ENCODE measurements at places on chromosomes 11 and 22. TPM values are rescaled to one million over a fixed set of nuclear protein-coding genes. Genes with fewer than 3 reads are reported as not detected.

FDX1 gene
- total RNA-seq, result 10.8 TPM

EI24 gene
- total RNA-seq, result 153 TPM

PKP3 gene
- total RNA-seq, result 1.3 TPM

APOBEC3G gene
- total RNA-seq, result 7.4 TPM

EHF gene
- 0.18 TPM for total RNA-seq

CASP5 gene
- not detected for total RNA-seq

PTPN5 gene
- total RNA-seq, result not detected

C22orf31 gene
- not detected for total RNA-seq

TUB gene
- 19.2 TPM for total RNA-seq

TSPAN32 gene
- total RNA-seq, result 0.33 TPM

MUC5AC gene
- under 0.01 TPM for total RNA-seq

C11orf97 gene
- not detected for total RNA-seq

APLNR gene
- not detected for total RNA-seq

SYT7 gene
- total RNA-seq, result 7.0 TPM

GDPD4 gene
- not detected for total RNA-seq

OVCH2 gene
- not detected for total RNA-seq

ATG13 gene
- 58.8 TPM for total RNA-seq

F2 gene
- not detected for total RNA-seq

SPTBN2 gene
- total RNA-seq, result 0.27 TPM

USP28 gene
- total RNA-seq, result 11.0 TPM

CLMP gene
- 235 TPM for total RNA-seq

LMNTD2 gene
- total RNA-seq, result not detected

ME3 gene
- 56.9 TPM for total RNA-seq

TTC28 gene
- total RNA-seq, result 55.8 TPM

LUZP2 gene
- total RNA-seq, result 0.74 TPM

FOLR3 gene
- not detected for total RNA-seq

TSSK2 gene
- not detected for total RNA-seq

BTG4 gene
- not detected for total RNA-seq

LRP4 gene
- total RNA-seq, result 4.7 TPM
